Fibroblast of skin of left biceps (primary cell): ENCODE measurements at places on chromosomes 6 and 20.

- DNase-seq = no peak
These were observed 22.2 kb downstream of the EIF2S2 start for GRCh38 chr20:34089655-34090345.

- DNase-seq = no peak
These were observed 200.7 kb upstream of the ECI2 start for GRCh38 chr6:4336084-4336483.

DNA sequence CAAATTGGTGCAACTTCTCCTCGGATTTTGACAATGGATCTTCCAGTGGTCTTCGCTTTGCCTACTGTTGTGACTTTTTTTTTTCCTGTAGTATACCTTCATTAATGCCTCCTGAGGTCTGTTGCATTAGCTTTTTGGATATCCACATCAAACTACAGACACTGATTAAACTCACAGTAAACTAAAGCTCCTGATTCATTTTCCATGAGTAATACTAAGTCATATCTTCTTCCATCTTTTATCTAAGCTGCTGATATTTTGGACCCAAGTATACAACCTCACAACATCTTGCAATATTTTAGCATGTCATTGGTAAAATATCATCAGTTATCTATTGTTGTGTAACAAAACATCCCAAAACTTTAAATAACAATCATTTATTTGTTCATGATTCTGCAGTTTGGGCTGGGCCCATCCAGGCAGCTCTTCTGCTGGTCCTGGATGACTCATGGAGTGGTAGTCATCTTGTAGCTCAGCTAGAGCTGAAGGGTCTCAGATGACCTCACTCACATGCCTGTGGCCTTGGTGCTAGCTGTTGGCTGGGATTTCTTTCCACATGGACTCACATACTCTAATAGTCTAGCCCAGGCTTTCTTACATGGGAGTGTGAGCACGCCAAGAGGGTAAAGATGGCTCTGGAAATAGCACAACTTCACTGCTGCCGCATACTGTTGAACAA lies 78.3 kb upstream of the SRSF6 start:
- peak; percentile 84 for DNase-seq

DNA sequence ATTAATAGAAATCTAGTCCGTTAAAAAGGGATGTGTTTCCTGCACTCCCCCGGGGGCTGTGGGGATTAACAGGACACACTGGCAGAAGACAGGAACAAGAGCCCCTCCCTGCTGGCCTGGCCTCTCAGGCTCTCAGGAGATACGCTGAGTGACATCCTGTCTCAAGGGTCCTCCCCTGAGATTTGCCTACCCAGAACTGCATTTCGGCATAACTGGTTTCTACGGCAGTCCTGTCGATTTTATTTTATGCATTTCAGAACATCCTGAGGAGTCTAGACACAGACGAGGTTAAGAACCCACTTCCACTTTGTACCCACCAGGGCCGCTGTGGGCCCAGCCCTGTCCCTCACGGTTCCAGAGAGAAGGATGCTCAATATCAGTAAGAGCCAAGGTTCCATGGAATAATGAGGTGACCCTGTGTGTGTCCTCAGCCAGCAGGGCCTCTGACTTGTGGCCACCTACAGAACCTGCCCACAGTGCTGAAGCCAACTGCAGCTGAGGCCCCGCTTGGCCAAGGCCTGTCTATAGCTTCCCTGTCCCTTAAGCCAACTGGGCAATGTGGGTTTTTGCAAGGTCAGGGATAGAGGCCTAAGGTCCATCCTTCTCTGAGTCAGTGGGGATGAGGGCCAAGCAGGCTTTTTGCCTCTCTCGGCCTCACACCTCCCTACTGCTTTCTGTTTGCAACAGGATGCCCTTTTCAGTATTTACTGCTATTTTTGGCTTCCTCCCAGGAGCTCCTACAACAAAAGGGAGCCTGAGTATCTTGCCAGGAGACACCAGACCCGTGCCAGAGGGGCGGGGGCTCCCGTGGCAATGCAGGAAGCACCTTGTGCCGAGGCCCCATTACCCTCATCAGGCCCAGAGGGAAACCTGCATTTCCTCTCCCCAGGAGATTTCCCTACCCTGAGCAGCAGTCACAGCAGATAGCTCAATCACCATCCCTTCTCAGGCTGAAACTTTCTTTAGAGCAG lies 14.7 kb downstream of the UQCC2 start:
- DNase-seq = no peak

- DNase-seq = no peak
These were observed 129.0 kb downstream of the CEP57L1 start for GRCh38 chr6:109224107-109224875.

GRCh38 chr20:36768768-36769430 lies 4.7 kb downstream of the DSN1 start:
- no peak for DNase-seq

GRCh38 chr6:113860181-113860955 lies 3.2 kb downstream of the MARCKS start:
- no peak for DNase-seq

- no peak for DNase-seq
These were observed 272.5 kb upstream of the CDYL start for GRCh38 chr6:4503700-4504099.

DNA sequence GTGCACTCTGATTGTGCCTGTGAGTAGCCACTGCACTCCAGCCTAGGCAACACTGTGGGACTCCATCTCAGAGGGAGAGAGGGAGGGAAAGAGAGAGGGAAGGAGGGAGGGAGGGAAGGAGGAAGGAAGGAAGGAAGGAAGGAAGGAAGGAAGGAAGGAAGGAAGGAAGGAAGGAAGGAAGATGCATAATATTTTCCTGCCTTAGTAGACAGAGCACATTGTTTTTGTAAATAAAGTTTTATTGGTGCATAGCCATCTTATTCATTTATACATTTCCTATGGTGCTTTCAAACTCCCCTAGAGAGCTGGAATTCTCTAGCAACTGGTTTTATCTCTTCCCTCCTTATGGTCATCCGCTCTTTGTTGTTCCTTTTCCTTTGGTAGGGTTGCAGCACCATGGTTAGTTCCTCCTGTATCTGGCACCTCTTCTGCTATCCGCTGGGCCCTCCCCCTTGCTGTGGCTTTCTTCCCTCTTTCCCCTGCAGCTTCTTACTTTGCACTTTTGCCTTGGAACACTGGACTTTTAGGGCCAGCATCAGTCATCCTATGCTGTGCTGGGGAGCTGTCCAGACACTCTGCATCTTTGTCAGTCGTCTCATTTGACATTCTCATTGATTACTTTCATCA lies 20.2 kb downstream of the GPR6 start:
- DNase-seq = no peak

DNA sequence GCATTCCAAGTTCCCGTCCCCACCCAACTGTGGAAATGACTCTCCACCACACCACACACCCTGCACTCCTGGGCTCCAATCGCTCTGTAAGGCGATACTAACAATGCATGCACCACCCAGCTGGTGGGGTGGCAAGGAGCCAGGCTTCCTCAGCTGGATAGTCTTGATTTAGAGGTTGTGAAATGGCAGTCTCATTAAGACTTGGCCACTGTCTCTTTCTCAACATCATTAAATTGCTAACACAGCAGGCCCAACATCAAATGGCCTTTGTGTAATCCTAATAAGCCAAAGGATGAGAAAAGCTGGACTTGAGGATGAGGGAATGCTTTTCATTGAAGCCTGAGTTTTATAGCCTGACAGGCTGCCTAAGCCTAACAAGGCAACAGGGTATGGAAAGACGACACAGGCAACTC lies 223.7 kb downstream of the GMDS start:
- DNase-seq = peak; percentile 58

DNA sequence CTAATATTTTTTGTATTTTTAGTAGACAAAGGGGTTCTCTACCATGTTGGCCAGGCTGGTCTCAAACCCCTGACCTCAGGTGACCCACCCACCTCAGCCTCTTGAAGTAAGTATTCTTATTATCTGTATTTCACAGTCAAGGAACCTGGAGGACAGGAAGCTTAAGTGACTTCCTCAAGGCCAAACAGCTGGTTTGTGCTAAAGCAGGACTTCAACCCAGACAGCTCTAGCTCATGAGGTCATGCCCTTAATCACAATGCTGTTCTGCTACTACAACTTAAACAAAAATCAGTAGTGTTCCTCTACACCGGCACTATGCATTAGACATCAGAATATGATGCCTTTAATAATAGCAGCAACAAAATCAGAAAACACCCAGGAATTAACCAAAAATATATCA lies 168.9 kb downstream of the ADGB start:
- no peak for DNase-seq

- DNase-seq = no peak
These were observed 132.6 kb upstream of the ASCC3 start for GRCh38 chr6:101013612-101014195.

DNA sequence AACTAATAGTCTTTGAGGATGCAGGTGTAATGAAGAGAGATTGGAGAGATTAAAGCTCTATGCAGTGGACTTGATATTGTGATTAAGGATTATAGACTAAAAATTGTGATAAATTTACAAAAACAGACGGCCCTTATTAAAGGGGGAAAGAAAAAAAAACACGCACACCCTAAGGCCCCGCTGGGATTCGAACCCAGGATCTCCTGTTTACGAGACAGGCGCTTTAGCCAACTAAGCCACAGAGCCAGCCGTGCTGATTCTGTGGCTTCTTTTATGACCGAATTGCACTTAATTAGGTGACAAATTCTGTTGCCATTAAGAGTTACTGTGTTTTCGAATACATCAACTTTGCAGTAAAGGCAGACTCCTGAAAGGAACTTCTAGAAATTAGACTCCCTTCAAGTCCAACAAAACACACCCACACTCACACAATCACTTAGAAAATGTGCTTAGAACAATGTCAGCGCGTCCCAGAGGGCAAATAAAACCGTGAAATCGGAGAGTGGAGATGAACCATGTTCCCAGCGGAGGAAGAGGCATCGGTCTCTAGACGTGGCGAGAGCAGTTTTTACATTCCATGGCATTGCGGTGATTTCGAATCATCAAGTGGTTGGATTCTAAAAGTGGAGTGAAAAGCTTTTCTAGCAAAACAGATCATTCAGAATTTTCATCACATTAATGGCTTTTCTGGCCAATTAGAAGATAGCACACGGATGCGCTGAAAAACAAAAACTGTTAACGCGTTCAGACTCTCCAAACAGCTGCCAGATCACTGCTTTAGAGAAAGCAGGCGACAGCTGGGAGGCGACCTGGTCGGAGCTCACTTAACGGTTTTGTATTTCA lies 122.6 kb downstream of the GPX5 start:
- DNase-seq = peak; percentile 57

GRCh38 chr6:115485400-115485799 lies 575.3 kb downstream of the FRK start:
- no peak for DNase-seq

DNA sequence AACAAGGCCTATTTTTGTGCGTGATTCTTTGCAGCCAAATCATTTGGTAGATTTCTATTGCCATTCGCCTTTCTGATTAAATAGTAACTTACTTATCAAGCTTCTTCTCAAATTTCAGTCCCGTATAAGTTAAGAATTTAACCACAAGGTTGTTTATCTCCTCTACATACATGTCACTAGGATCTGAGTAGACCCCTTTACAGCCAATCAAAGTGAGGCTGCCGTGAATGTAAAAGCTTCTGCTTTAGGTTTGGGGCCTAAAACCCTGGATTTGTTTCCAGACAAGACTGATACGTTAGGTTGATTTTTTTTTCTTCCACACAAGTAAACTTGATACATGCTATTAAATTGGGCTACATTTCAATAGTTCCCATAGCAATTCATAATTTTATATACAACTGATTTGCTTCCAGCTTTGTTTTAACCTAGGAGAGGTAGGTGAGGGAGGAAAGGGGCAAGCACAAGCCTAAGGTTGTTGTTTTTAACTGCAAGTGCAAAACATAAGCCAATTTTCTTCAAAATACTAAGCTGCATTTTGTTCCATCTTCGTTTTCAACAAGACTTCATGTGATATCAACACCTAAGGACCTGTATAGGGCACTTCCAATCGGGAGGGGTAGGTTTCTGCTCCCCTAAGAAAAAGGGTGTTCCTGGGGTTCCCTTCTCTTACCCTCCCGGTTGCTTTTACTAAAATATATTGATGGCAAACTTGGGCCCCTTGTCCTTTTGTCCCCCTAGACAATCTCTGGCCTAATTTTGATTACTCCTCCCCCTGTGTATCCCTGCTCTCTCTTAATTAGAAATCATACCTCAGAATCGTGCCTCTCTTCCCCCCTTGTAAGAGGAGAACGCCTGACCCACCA lies 1.7 kb downstream of the RANBP9 start:
- no peak for DNase-seq

DNA sequence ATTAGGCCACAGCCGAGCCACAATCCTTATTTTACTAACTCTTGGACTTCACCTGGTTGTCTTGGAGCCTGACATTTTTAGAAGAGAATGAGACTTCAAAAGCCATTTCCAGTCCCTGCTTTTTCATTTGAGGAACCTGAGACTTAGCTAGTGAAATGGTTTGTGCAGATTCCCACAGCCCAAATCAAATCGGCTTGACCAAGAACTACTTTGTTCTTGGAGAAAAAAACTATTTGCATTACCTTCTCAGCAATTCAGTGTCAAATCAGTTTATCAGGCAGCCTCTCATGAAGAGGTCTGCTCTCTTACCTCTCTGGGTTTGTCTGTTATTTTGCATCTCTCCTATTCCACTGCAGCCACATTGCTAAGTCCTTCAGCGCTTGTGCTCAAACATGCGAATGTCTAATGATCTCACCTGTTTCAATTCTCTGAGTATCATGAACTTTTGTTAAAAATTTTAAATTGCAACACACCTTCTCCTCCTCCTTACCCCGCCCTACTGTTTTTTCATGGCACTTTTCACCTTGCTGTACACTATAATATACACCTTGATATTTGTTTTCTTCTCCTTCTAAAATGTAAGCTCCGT lies 573 bp upstream of the IFNGR1 start:
- DNase-seq = no peak

- no peak for DNase-seq
These were observed 2.5 kb upstream of the PTPRT start for GRCh38 chr20:43191946-43192863.

GRCh38 chr6:159714404-159714803 lies 12.9 kb upstream of the WTAP start:
- no peak for DNase-seq

GRCh38 chr20:1964659-1965405 lies 29.0 kb downstream of the PDYN start:
- no peak for DNase-seq

- DNase-seq = no peak
These were observed 690 bp downstream of the GDAP1L1 start for GRCh38 chr20:44247586-44248409.

GRCh38 chr6:93849857-93850256 lies 430.5 kb upstream of the EPHA7 start:
- DNase-seq = no peak

- DNase-seq = peak; percentile 71
These were observed 64.4 kb downstream of the SULF2 start for GRCh38 chr20:47720636-47721427.

GRCh38 chr20:5100684-5101347 lies 18.9 kb downstream of the PCNA start:
- peak; percentile 5 for DNase-seq

GRCh38 chr6:152250127-152250526 lies 387.0 kb downstream of the SYNE1 start:
- DNase-seq = no peak

- peak; percentile 69 for DNase-seq
These were observed 217.5 kb downstream of the GJA1 start for GRCh38 chr6:121652726-121653623.

DNA sequence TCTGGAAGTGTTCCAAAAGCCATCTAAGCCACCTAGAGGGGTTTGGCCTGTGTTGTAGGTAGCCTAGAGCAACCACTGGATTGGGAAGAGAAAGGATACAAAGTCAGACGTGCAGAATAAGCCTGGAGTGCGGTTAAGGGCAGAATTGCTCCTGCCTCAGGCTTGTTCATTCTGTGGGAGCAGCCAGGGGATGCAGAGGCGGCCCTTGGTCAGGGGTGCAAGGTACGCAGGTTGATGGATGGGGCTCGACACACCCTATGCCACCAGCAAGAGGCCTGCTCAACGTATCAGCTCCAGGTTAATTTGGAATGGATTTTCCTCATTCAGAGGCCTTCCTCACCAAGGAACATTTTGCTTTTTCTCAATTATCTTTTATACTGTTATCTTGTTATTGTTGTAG lies 129.8 kb downstream of the SLC23A2 start:
- no peak for DNase-seq
